Ascending aorta (tissue), 2 donors: ENCODE measurements at places on chromosomes 5 and 9. TPM values are rescaled to one million over a fixed set of nuclear protein-coding genes. Genes with fewer than 3 reads are reported as not detected.

Gene FOXD1
- 7.1 TPM for total RNA-seq

DNA sequence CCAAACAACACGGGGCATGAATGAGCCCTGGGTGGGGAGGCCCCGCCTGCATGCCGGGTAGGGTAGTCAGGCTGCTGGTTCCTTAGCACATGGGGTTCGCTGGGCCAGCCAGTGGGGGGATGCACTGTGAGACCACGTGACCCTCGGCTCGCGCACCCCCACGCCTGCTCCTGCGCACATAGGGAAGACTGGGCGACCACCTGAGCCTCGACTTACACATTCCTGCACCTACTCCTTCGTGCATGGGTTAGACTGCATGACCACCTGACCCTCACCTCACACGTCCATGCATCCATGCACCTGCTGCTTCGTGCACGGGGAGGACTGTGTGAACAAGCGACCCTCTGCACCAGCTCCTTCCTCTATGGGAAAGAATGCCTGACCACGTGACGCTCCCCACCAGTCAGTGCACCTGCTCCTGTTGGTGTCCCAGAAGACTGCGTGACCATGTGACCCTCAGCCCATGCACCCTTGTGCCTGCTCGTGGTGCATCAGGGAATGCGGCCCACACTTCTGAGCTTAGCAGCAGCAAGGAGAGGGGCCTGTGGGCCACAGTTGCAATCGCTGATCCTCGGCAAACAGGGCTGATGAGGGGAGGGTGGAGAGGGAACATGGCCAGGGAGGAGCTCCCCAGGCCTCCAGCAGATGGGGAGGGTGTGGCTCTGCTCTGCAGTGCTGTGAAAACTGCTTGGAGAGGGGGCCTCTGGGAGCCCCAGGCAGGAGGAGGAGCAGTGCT is 18.1 kb downstream of the LPCAT1 start:
- DNase-seq, result no peak

GRCh38 chr5:175104677-175105076 is 339.3 kb downstream of the DRD1 start:
- no peak for DNase-seq

DNA sequence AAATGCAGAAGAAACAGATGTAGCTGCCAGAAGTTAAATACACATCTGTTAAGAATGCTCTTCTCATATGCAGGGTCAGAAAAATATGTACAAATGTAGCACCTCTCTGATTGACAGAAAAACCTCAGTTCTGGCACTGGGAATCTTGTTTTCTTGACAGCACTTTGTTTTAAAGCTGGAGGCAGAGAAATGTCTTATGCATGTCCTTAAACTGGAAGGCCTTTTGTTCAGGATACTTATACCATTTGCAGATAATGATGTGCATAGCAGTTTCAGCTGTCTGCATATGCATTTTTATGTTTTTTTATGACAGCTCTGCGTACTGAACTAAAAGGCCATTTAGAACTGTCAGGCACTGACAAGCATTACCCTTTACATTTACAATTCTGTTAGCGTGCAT is 567.9 kb downstream of the EBF1 start:
- no peak for DNase-seq

- no peak for DNase-seq
Measured at GRCh38 chr9:89109666-89110065, 69.0 kb downstream of the SHC3 start.

DNA sequence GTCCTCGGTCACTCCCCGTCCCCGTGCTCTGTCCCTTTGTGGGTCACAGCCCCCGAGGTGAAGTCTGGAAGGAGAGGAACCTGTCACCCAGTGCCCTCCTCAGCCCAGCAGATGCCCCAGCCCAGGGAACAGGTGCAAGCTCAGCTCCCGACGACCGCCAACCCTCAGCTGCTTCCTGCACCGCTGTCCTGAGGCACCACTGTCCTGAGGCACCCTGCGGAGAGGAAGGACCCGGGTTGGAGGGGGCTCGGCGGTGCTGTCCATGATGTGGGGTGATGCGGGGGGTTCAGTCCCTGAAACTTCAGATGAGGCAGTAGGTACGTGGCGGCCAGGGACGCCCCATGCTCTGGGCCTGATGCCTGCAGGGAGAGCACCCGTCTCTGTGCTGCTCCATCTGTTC is 81.4 kb downstream of the COL5A1 start:
- DNase-seq, result no peak

- no peak for DNase-seq
Measured at GRCh38 chr5:95274011-95274410, 10.9 kb downstream of the MCTP1 start.

GRCh38 chr5:58240322-58240721 is 219.6 kb downstream of the PLK2 start:
- no peak for DNase-seq

Gene VCAN
- 333 TPM for total RNA-seq

Gene SCGB3A1
- total RNA-seq, result not detected

Gene SPOCK1
- 81.2 TPM for total RNA-seq

DNA sequence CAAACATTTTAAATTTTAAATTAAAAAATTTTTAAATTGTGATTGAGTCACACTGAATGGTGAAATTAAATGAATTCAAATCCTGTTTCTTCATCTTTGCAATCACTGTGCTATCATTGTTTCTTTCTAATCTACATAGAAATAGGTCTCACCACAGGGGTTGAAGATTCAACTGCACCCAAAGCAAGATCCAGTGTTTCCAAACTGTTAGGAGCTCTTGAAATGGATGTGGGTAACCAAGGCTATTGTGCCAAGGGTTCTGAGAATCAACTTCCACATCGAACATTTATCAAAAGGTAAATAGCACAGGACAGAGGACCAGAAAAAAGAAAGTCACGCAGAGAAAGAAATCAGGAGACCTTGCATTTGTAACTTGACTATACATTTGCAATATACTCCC is 172.6 kb upstream of the RASEF start:
- DNase-seq, result no peak

DNA sequence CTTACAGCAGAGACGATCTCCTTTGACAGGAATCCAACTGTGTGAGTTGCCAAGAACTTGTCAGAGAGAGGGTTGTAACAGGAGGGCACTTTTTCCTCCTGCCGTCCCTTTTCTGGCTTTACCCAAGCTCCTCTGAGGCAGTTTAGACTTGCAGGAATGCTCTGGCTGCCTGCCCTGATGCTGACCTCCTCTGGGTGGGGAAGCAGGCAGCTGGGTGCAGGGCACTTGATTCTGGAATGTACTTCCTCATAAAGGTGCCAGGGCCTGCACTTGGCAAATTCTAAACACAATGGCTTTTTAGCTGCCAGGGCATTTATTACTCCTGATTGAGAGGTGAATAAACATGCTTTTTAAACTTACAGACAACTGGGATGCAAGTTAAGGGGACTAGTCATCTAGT is 190.4 kb downstream of the EPB41L4A start:
- DNase-seq, result peak; percentile 11

Gene EMB
- total RNA-seq, result 6.4 TPM

DNA sequence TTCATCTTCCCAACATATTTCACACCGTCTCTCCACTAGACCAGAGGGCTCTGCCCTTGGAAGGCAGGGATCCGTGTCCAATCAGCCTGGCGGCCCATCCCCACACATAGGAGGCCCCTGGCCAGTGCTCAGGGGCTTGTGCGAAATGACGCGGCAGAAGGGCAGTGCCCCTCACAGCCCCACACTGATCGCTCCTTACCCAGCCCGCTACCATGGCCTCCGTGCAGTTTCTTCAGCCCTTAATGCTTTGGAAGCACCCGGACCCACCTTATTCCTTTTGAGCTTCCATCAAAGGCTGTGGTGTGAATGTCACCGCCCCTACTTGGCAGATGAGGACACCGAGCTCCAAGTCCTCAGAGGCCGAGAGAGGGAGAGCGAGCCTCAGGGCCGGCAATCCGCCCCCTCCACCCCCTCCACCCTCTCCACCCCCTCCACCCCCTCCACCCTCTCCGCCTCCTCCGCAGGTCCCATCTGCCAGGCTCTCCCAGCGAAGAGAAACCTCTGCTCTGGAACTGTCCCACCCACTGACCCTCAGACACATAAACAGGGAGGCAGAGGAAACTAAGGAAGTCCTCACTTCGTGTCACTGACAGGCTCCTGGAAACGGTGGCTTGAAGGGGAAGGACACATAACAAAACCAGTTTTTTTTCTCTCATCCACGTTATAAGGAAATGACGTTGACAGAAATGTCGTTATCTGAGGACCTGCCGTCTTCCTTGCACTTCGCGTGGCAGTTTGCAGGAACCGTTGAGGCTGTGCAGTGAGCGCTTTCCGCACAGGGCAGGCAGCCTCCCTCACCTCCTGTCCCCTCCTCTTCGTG is 13.9 kb downstream of the QSOX2 start:
- no peak for DNase-seq

- no peak for DNase-seq
Measured at GRCh38 chr5:137136991-137137632, 362.0 kb downstream of the SPOCK1 start.

Gene UNC5A
- not detected for total RNA-seq

Gene TMEFF1
- total RNA-seq, result not detected

Gene CTSV
- total RNA-seq, result not detected

GRCh38 chr9:88814577-88814976 is 176.7 kb upstream of the S1PR3 start:
- DNase-seq, result peak; percentile 93

DNA sequence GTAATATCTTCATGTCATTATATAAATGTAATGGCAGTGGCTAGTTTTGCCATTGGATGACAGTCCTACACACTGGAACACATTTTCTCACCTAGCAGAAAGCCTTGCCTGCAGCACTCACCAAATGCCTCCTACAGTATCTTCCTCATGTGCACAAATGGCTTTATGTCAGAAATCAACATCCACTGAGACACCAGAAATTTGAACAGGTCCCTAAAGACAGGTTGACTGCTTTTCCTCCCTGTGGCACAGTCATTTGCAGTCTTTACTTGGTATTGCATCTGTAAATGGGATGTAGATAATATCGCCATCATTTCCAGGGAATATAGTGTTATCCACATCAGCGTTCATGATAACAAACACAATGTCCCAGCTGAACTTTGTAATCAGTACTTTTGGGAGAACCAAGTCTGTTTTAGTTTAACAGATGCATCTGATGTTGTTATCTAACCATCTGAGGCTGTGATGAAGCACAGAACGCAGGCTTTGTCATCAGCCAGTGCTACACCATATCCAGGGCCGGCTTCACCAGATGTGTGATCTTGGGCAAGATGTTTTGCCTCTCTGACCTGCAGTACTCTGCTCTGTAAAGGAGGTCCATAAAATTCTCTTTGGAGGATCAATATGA is 83.9 kb upstream of the TAS2R1 start:
- DNase-seq, result no peak
